ENCODE measurements at places on chromosomes 7 and 10.

GRCh38 chr7:134910214-134910890 lies 76.0 kb upstream of the AGBL3 start:
- DNase-seq, result no peak

- peak; percentile 57 for DNase-seq
Observed at GRCh38 chr7:82559193-82559805, 115.7 kb upstream of the CACNA2D1 start.

- peak; percentile 71 for DNase-seq
Observed at GRCh38 chr7:1086588-1087464, 1.1 kb upstream of the GPER1 start.

DNA sequence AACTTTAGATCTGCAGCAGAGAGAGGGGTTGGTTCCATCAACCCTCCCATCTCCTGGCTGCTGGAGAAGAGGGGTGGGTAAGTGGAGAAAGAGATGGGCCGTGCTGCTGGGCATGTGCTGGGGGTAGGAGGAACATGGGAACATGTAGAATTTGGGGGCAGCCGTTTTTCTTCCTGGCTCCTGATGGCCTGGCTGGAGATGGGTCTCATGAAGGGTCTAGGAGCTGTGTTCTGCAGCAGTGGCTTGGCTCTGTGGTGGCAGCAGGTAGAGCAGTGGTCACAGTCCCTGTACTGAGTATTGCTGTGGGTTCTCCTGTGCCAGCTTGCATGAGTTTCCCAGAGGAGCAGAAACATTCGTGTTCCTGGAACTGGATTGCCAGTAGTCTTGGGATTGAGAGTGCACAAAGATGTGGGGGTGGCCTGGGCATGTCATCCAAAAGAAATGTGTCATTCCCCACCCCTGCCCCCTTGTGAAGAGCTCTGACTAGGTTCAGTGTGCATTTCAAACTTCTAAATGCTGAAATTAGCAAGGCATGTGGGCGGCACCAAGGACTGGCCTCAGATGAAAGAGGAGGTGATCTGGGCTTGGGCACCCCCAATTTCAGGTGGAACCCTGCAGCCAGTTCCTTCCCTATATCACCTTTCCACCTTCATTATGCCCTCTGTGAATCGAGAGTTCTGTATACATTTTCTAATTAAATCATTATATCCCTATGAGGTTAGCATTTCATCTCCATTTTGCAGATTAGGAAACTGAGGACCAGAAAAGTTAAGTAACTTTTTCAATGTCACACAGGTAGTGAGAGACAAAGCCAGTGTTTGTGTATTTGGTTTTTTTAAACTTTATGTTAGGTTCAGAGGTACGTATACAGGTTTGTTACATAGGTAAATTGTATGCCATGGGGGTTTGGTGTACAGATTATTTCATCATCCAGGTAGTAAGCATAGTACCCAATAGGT lies 2.1 kb downstream of the CHST3 start:
- DNase-seq, result peak; percentile 89

DNA sequence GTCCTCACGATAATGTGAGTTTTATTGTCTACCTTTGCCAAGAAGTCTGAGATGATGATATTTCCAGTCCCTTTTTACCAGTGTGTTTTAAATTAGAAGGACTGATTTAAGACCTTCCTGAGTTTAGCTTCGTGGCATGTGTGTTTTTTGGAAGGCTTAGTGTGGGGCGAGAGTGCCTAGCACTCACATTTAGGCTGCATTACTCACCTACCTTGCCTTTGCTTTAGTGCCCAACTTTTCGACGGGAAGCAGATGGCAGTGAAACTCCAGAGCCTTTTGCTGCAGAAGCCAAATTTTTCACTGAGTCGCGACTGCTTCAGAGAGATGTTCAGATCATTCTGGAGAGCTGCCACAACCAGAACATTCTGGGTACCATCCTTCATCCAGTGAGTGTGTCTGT lies 50.9 kb downstream of the SND1 start:
- no peak for DNase-seq

- peak; percentile 73 for DNase-seq
Observed at GRCh38 chr7:105389088-105389650, 448 bp upstream of the SRPK2 start.

DNA sequence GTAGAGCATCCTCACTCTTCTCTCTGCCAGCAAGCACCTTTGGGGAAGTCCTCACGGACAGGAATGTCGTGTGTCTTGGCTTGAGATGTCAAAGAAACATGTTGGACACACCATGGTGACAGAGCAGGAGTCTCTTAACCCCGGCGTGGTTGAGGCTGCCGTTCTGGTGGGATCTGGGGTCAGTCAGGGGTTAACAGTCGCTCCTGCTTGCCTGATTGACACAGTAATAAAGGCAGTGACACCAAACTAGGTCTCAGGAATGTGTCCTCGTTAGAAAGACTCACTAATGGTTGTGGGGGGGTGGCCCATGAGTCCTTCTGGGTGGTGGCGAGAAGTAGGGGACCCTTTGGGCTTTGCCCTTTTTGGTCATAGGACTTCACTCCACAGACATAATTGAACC lies 69.0 kb downstream of the TCF7L2 start:
- DNase-seq, result no peak

DNA sequence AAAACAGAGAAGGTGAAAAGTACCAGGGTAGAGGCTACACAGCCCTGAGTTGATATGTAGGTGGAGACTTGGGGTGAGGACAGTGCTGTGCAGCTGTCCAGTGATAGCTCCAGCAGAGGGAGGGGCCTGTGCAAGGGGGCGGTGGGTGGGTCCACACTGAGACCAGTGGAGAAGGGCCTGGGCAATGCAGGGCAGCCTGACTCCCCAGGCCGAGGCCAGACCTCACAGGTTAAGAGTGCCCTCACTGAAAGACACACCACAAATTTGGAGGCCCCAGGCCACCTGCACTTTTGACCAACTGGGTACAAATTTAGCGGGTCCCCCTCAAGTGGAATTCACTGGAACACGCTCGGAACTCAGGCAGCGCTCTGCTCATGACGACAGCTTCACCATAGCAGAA lies 6.7 kb upstream of the RASGEF1A start:
- DNase-seq, result no peak

DNA sequence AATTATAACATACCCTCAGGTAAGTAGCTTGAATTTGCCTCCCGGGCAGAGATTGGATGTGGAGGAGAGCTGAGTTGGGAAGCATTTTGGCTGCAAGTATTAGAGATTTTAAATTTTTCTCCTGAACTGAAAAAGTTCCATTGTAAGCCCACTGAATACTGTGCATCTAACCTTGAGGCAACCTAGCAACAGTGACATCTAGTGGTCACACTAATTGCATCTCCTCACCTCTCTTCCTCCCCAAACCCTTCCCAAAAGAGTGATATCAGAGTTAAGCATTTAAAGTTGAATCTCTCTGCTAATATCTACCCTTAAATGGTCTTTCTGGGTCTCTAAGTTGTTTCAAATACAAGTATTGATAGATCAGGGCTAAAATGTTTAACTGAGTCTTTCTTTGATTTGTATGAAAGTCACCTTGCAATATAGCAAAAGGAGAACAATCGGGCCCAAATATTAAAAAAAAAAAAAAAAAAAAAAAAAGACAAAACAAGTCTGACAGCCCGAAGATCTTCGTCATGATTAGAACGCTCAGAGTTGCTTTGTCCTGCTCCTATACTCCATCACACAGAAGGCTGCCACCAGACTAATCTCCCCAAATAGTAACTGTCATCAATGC lies 40.4 kb upstream of the DLX5 start:
- DNase-seq, result peak; percentile 45

DNA sequence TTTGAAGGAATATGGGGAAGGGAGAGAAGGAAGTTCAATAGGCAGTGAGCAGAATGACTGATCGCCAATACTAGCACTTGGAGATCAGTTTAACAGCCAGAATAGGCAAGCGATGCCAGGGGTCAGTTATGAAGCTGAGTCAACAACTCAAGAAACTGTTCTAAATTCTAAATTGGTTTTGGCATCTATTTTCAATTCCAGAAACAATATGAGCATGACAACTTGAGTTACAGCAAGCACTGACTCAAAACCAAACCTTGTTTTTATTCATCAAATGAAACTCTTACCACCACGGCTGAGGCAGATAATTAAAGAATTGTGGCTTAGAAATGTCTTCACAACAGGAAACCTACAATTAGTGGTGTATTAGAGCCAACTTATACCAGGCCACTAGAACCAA lies 180.5 kb upstream of the ASAH2 start:
- no peak for DNase-seq

GRCh38 chr7:4200546-4201094 lies 481.5 kb upstream of the FOXK1 start:
- DNase-seq, result peak; percentile 75

GRCh38 chr7:54827734-54828133 lies 68.7 kb upstream of the SEC61G start:
- no peak for DNase-seq
